ENCODE measurements at places on chromosomes 6 and 20.

GRCh38 chr20:51731731-51732095, 36.5 kb downstream of the ATP9A start:
- no peak for DNase-seq

DNA sequence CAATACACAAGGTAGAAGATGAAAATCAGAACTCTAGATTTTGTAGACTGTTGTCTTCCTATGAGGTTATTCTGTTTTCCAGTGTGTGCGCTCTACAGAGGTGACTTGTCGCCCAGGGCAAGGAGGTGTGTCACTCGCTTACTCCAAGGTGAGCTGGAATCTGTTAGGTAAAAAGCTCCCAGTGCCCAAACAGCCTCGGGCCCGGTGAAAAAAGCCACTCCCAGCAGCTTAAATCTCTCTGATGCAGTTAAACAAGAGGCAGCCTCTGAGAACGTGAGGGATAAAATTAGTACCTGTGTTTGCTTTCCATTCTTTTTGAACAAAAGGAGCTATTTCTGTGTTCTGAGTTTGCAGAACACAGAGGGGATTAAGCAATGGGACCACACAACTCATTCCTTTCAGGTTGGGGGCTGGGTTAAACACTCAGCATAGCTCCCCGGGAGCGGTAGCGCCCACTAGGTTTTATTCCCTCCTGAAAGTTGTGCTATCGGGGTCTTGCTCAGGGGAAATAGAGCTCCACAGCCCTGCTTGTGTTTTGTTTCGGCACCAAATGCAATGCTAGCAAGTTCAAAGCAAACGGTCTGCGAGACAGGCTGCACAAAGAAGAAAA, 181.2 kb downstream of the FOXA2 start:
- DNase-seq, result no peak

DNA sequence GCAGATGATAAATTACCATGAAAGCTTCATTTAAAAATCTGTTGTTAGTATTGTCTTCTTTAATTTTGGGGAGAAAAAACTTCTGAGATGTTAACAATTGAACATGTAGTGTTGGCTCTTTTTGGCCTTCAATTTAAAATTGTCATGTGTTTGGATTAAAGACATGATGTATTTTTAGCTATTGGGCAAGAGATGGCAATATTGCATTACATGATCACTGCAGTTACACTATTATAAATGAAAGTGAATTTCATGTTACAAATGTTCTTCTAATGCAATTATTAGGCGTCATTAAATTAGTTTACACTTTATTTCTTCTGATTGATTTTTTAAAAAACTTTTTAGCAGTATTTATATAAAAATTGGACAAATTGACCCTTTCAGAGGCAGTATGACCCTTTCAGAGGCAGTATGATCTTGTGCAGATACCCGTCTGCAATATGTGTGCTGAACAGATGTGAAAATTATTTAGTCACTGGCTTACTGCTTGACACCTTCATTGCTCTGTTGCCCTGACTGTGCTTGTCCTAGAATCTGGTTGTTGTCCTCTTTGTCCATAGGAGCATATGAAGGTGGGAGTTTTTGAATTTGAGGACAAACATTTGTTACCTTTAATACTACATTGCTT, 25.8 kb downstream of the CDKAL1 start:
- DNase-seq, result no peak

DNA sequence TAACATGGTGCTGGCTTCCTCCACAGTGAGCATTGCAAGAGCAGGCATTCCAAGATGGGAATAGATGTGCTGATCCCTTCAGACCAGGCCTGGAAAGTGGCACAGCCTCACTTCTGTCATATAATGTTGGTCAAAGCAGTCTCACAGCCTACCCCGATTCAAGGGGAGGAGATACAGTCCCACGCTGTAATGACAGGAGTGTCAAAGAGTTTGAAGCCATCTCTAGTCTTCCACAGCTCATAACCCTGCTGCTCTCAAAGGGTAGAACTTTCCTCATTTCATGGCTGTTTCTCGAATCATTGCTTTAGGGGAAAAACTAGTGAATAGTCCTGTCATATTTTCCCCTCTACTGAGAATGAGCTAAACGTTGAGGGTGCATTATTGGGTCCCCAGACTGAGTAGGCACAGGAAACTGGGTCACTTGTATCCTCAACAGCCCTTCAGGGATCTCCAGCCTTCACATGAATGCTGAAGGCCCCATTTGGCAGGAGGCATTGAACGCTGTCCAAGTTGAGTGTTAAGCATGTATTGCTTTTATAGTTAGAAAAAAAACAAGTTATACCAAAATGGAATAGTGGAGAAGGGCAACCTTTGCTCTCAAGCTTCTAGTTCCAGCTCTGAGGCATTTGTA, 27.3 kb downstream of the DTD1 start:
- DNase-seq, result no peak

- DNase-seq, result no peak
Observed at GRCh38 chr6:11632231-11632630, 94.7 kb downstream of the TMEM170B start.

DNA sequence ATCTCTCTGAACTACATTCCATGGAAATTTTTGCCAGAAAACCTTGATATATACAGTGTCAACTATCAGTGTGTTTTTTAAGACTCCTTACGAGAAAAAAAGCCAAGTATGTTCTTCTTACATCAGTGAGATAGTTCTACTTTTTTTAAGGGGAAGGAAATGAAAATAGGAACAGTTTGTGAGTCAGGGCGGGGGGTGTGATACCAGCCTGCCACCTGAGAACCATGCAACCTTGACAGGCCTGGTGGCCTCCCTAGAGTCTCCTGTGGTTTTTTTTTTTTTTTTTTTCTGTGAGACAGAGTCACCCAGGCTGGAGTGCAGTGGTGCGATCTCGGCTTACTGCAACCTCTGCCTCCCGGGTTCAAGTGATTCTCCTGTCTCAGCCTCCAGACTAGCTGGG, 96.3 kb upstream of the GCM1 start:
- DNase-seq, result peak; percentile 67

- DNase-seq, result no peak
Observed at GRCh38 chr6:16659466-16660156, 101.6 kb downstream of the ATXN1 start.

DNA sequence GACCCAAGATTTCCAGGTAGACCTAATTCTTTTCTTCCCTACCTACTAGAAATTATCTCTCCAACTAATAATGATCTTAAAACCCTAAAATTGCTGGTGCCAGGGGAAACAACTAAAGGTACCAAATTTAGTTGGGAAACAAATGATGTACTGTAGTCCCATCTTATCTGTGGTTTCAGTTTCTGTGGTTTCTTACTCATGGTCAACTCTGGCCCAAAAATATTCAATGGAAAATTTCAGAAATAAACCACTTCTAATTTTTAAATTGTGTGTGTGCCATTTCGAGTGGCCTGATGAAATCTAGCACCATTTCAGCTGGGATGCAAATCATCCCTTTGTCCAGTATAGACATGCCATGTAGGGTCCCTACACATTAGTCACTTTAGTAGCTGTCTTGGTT, 475.2 kb upstream of the EPHA7 start:
- DNase-seq, result no peak

DNA sequence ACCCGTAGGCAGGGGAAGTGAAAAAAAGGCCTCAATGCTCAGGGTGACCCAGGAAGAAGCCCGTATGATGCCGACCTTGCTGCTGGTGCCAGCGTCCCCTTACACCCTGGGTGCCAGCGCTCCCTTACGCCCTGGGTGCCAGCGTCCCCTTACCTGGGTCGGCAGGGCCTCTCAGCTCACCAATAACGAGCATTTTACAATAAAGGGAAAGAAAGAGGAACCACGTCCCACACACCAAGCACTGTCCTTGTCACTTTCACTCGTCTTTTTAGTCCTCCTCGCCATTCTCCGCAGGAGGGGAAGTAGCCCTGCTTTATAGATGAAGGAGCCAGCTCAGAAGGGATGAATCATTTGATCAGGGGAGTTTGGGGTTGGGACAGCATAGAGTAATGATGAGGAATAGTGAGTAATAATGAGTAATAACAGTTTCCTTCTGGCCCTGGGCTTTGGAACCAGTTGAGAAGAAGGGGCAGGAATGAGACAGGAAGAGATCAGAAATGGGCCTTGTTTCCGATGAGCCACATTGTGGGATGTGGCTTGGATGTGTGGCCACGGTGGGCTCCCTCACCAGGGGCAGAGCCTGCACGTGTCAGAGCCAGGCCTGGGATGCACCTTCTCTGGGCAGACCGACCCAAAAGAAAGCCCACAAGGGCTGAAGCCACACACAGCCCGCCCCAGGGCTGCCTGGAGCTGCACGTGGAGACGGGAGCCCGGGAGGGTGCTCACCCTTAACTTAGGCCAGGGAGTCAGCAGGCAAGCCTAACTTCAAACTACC, 75.7 kb downstream of the SYNJ2 start:
- DNase-seq, result peak; percentile 28

DNA sequence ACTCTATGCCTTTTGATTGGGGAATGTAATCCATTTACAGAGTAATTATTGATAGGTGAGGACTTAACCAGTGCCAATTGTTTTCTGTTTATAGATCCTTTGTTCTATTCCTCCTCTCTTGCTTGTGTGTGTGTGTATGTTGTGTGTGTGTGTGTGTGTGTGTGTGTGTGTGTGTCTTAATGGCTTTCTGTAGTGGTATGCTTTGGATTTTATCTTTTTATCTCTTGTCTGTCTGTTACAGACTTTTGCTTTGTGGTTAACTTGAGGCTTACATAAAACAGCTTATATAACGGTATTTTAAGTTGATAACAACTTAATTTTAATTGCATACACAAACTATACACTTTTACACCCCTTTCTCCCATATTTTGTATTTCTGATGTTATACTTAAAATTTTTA, 54.7 kb downstream of the CDC5L start:
- no peak for DNase-seq

DNA sequence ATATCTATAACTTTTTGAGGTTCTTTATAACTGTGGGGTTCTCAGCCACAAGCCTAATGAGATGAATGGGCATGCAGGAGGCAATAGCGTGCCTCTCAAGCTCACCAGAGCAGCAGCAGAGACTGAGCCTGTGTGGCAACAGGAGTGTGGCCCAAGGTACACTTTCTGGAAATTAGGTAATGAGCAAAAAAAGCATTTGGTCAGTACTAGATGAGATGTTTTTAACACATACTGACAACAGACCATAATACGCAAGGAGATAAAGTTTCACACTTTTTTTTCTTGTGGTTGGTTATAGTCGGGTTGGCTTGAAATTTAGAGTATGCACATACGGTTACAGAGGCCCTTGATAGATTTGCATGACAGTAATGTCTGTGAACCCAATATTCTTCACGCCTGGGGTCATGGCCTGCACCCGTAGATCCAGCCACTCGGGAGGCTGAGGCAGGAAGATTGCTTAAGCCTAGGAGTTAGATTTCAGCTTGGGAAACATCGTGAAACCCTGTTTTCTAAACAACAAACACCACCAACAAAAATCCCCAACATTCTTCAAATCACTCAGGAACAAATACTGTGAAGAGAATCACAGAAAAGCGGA, 300.1 kb downstream of the GMDS start:
- no peak for DNase-seq

DNA sequence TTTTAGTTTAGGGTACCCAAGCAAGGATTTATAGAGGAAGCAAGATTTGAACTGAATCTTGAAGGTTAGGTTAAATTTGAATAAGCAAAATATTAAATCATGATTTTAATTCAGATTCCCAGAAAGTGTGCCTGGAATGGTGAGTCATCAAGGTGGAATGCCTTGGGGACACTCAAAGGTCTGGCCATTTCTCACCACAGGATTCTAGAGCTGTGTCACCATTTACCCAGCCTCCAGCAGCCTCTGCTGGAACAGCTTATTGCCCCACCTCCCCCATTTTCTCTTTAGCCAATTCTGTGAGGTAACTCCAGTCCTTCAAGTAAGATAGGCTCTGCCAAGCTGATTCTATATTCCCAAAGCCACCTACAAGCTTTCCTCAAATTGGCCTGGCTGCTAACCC, 181.4 kb downstream of the SIM1 start:
- no peak for DNase-seq

DNA sequence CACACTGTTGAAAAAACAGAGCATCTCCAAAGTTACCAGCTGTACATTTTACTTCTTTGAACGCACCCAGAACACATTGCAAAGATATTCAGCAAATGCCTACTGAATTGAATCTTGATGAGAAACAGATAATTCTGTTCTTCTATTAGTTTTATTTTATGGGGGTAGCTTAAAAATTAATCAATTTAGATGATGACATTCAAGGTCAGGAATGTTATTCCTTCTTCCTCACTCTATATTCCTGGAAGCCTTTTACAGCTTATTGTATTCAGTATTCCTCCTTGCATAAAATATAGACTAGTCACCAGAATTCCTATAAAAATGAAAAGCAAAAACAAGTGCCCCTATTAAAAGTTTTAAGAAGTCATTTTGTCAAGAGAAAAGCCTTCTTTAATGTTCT, 21.4 kb upstream of the GMDS start:
- no peak for DNase-seq

- no peak for DNase-seq
Observed at GRCh38 chr20:16279320-16279719, 293.9 kb downstream of the KIF16B start.

DNA sequence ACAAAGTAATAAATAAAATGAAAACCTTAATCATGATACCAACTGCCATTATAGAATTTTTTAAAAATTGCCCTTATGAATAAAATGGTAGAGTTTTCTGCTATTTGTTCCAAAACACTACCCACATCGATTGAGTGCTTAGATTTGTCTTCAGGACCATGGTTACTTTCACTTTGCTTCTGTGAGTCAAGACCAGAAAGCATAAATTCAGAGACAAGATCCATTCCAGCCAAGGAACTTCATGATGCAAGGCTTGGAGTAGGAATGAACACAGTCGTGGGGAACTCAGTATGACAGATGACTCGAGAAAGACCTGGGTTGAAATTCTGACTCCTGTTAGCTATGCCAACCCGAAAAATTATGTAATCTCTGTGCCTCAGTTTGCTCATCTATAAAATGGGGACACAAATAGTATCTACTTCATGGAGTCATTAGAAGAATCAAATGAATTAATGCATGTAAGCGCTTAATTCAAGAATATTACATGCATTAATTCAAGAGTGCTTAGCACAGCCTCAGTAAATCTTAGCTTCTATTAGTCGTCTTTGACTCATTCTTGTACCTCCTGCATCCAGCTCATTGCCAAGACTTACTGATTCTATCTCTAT, 72.5 kb upstream of the MYLIP start:
- no peak for DNase-seq
